ENCODE measurements at places on chromosomes 4 and X.
A peak's percentile ranks its signal among the peaks of the same experiment; 100 is the strongest.

DNA sequence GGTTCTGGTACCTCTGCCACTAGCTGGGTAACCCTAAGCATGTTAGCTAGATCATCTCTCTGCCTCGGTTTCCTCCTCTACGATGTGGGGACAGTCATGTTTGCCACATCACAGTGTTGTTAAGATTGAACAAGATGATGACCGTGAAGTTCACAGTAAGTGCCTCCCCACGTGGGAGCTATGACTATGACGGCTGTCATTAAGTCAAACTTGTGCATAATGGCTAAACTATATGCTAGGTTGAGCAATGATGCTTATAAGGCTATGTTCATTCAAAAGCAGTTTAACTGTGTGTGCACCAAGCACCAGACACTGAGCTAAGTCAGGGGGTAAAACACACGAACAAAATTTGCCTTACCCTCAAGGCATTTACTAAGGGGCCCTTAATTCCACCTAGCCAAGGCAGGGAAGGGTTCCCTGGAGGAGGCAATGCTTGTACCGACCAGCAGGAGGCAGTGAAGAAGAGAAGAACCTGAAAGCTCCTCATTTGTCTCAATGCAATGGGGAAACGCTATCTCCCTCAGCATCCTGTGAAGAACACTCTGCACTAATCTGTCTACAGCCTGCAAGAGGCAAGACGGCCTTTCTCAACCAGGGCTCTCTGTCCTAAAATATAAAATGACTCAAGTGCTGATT, 52.9 kb downstream of the MAP7D2 start:
- no peak for DNase-seq

- DNase-seq = no peak
Measured at GRCh38 chr4:165874791-165875371, 1.8 kb downstream of the TLL1 start.

DNA sequence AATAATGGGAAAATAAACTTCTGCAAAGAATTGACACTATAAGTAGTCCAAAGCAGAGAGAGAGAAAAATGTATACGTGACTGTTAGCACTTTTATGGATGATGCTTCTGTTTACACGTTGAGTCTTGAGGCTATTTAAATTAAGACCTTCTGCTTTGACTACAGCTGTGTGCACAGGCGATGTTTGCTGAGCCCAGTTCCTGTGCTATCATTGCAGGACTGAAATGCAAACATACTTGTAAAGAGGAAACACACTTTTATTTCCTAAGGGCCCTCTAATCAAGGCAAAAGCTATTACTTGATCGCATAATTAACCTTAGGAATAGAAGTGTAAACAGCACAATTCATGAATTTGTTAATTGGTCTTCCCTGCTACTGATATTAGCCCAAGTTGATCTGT, 226.9 kb downstream of the FBXW7 start:
- DNase-seq = peak; percentile 92

DNA sequence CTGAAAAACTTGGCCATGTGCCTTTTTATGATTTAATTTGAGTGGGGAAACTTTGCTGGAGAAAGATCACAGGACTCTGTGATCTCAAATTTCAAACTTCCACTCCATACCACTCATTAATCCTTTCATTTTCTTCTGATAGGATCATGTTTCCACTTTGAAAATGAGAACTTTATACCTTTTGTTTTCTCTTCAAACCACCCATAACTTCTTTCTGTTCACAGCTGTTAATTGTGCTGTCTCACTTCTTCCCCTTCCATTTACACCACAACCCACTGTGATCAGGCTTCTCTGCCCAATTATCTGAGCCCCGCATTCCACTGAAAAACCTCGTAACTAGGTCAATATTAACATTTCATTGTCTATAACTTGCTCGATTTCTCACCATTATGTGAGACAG, 47.0 kb upstream of the ARSJ start:
- no peak for DNase-seq
